Stimulated activated CD4-positive, alpha-beta T cell treated with anti-CD3 and anti-CD28 coated beads, Interleukin-4, amount 100 ng/mL, for 24 hours (primary cell): ENCODE measurements at places on chromosomes 13 and 19.

- DNase-seq = no peak
These were observed 23.4 kb upstream of the TCF3 start for GRCh38 chr19:1675633-1676350.

DNA sequence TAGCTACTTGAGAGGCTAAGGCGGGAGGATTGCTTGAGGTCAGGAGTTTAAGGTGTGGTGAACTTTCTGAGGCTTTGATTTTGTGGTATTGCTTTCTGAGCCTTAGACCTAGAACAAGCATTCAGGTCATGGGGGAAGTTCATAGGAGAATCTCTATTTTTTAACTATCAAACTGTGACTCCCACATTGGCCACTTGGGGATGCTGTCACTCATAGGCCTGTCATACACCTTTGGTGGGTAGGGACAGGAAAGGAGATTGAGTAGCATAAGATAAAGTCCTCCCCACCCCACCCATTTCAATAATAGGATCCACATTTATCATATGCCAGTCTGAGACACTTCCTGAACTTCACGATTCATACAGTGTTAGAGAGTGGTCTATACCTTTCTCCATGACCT lies 41.9 kb upstream of the PSG2 start:
- no peak for DNase-seq

- DNase-seq = no peak
These were observed 9.1 kb downstream of the NFIC start for GRCh38 chr19:3375221-3376090.

GRCh38 chr19:38003438-38004185 lies 96.6 kb downstream of the SIPA1L3 start:
- DNase-seq = no peak

DNA sequence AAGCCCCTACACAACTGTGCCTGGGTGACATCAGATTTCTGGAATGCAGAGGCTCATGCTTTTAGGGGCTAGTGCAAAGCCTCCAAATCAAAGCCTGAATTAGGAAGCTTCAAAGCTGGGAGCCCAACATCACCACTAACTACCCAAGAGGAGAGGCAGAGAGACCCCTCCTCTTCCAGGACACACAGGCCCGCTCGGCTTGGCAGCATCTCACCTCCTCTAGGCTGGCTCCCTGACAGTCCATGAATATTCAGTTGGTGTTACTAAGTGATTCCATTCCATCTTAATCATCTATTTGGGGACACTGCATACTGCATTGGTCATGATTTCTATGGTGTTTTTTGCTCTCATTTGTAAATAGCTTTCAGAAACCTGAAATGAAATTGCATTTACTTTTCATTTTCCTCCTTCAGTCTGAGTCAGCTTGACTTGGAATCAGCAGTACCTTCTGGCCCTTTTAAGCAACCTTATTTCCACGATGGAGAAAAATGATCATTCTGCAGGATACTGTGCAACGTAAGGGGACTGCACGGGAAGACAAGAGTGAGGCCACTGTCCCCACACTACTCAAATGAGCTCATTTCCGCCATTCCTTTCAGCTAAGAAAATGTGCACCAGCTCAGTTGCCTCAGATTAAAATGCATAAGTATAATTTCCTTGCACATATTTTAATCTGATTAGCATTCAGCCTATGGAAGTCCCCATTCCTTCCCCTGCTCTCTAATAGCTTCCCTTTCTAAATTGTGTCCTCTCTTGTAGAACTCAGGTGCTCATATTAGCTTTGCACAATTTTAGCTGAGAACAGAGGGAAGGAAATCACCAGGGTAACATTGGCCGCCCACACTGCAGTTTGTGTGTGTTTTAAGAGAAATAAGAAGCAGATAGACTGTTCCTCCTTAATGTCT lies 219.9 kb downstream of the RFC3 start:
- no peak for DNase-seq
